DMS79 (cell line): ENCODE measurements at places on chromosomes 3 and 15.

GRCh38 chr15:62486041-62486440, 321.0 kb upstream of the C2CD4B start:
- DNase-seq: no peak

- DNase-seq: no peak
These were observed at the start of gene CHRNA7 for GRCh38 chr15:32029862-32030781. CHRNA7 (plus strand) TSS chr15:32030515; CDS start chr15:32030595, 80 bp downstream.

- DNase-seq: no peak
These were observed 126.5 kb downstream of the DGKG start for GRCh38 chr3:186235554-186235953.

DNA sequence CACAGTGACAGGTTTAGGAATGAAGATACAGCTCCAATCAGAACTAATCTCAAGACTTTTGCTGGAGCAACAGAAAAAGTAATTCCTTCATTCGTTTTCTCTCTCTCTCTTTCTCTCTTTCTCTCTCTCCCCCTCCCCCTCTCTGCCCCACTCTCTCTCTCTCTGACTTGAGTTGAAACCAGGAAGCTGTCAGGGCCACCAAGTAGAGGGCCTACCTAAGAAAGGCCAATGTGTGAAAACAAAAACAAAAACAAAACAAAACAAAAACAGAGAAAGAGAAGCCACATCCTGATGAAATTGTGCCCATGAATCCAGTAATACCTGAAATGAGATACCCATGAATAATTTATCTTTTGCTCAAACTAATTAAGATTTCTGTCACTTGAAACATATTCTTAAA, 72.9 kb downstream of the ATP8B4 start:
- no peak for DNase-seq

DNA sequence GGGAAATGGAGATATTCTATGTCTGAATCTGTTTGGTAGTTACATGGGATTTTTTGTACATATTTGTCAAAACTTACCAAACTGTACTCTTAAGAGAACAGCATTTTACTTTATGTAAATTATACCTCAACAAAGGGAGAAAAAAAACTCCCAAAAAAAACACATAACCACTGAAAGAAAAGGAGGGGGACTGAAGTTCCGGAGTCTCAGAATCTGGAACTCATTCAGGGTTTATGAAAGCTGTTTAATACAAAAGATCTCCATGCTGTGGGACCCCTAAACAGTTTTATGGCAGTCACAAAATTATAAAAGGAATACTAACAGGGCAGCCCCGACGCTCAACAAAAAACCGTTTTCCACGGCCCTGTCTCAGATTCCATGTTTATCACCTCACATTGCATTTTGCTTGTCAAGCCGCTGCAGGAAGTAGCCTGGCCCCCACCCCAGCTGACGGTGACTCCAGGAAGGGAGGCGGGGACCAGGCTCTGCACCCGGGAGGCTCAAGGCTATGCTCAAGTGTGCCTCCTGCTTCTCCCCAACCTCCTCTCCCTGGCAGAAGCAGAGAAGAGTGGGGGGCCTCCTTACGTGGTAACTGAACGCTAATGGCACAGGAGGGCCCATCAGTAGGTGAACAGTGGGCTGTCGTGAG, 29.3 kb downstream of the RFT1 start:
- no peak for DNase-seq

GRCh38 chr15:91921188-91921842, 67.8 kb downstream of the SLCO3A1 start:
- no peak for DNase-seq

- DNase-seq: peak; percentile 42
These were observed 33.6 kb downstream of the MORF4L1 start for GRCh38 chr15:78906316-78906620.

GRCh38 chr3:128556384-128556783, 63.4 kb upstream of the GATA2 start:
- no peak for DNase-seq

DNA sequence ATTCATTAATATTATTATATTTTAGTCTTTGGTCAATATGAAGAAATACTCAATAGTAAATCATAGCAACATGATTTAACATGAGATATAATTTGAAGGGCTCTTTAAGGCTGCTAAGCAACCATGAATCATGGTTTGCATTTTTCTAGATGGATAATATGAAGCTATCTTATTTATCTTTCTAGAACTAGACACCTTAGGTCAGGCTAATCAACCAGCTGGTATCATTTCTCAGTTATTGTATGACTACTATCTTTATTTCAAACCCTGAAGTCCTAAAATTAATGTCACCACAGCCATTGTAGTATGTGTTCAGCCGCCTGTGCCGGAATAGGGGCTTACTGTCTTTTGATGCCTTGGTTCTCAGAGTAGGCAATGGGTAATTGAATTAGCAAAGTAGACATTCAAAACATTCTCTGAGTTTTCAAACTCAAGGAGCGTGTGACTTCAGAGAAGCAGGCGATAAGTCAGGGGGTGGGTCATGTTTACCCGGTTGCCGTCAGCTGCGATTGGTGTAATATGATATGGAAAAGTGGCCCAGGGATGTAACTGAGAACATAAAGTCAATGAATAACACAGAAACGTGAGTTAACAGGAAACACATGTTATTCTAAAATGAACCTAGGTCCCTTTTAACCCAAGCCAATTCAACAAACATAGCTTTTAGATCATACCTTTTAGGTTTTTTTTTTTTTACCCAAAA, 93.4 kb upstream of the CTDSPL start:
- DNase-seq: no peak

GRCh38 chr3:42799376-42799775, 4.9 kb downstream of the HIGD1A start:
- no peak for DNase-seq

- no peak for DNase-seq
These were observed 9.8 kb upstream of the TMEM40 start for GRCh38 chr3:12768579-12769527.

DNA sequence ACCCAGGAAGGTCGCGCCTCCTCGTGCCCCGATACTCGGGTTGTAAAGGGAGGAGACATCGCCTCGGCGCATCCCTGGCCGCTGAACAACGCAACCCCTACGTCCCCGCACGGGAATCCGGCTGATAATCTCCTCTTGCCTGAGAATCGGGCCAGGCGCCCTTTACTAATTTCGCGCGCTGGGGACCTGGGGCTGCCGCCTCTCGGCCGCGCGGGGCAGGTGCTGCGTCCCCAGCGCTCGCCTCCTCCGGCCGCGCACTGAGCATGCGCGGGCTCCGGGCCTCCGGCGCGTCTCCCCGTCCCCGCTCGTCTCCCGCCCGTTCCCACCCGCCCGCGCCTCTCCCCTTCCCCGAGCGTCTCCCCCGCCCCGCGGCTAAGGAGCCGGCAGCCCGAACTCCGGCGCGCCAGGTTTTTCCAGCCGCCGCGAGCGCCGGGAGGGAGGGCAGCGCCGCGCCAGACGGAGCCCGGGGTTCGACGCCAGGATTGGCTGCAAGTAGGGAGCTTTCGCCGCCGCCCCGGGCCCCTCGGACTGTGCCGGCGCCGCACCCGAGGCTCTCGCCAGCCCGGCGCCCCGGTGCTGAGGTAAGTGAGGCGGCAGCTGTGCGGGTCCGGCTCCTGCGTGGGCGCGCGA, at the start of gene CNTN4:
Gene CNTN4, plus strand, starts transcription at position 469 of the 630 bp plus-strand sequence.
- peak; percentile 57 for DNase-seq

DNA sequence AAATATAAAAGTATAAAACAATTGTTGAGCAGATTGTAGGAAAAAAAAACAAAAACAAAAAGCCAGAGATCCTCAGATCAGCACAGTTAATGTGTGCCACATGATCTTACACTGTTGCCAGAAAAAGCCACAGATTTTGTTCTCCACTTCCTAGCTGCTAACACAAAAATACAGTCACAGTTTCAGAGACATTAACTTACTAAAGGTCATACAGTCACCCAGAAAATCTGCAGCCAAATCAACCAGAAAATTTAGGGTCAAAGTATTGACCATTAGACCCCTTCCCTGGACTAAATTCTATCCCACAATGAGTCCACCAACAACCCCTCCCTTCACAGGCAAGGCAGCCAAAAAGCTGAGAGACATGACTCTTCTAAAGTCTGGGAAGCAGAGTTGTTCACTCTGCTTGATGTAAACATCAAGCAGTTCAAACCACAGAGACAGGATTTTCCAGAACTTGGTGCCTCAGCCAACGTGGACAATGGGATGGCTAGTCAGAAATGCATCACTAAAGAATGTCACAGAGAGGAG, 59.1 kb downstream of the SST start:
- no peak for DNase-seq

GRCh38 chr3:190004656-190005055, 116.0 kb downstream of the P3H2 start:
- no peak for DNase-seq

DNA sequence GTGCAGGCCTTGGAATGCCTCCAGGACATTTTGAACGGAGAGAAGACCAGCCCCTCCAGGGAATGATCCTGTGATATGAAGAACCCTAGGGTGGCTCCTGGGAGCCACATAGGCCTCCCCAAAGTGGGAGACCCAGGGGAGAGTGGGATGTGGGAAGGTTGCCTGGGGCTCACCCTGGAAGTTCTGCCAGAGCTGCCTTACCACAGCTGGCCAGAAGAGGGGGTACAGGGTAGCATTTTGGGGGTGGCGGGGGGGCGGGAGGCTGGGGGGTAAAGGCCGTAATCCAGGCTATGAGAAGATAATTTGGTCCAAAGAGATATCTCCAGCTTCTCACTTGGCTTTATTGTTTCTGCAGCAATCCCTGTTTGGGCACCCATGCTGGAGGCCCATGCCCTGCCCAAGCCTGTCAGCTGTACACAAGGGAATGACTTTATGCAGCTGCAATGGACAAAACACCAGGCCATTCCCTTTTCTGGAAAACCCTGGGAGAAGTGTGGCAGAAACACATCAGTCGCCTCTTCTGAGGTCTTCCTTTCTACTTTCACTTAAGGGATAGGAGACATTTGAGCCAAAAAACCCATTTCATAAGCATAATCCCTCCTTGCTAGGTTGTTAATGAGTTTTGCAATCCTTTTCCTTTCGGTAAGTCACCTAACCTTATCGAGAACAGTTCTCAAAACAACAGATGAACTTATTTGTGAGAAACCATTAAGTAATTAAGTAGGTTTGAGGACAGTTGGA, 11.0 kb upstream of the MUSTN1 start:
- DNase-seq: no peak

DNA sequence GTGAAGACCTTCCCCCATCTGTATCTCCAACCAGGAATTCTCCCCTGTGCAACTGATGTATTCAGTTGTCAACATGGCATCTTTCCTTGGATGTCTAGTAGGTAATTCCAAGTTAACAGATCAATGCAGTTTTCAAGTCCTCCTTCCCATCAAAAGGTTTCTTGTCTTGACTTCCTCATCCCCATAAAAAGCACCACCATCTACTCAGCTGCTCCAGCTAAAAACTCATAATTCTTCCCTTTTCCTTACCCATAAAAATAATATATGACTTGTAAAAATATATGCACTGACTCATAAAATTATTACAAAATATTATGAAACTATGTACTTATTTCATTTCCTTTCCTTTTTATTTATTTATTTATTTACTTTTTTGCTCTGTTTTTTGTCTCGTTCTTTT, 5.0 kb upstream of the CAND2 start:
- DNase-seq: no peak

GRCh38 chr15:53627279-53627678, 132.2 kb downstream of the WDR72 start:
- no peak for DNase-seq

- no peak for DNase-seq
These were observed 8.5 kb upstream of the ILDR1 start for GRCh38 chr3:122030381-122031122.

DNA sequence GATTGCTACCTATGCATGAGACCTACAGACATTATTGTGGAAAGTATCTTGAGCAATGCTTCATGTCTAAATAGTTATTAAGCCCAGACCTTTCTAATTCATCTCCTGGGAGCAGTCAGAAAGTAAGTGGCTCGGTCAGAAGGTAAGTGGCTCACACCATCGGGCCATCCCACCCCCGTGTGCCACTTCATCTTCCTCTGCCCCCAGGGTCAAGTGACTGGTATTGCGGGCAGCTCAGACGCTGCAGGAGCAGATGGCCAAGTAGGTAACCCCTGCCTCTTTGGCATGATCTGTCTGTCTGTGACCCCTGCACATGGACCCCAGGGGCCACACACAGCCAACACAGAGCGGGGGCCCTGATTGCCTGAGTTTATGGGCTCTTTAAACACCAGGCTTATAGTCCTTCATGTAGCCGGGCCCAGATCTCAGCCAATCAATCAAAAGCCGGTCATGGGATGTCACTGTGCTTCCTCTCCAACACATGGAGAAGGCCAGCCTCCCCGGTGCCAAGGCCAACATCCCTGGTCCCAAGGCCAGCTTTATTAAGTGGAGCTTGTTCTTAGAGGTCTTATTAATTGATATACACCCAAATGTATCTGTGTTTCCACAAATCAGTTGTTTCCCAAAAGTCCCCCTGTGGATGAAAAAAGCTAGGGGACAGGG, 42.9 kb downstream of the LARP6 start:
- DNase-seq: no peak

DNA sequence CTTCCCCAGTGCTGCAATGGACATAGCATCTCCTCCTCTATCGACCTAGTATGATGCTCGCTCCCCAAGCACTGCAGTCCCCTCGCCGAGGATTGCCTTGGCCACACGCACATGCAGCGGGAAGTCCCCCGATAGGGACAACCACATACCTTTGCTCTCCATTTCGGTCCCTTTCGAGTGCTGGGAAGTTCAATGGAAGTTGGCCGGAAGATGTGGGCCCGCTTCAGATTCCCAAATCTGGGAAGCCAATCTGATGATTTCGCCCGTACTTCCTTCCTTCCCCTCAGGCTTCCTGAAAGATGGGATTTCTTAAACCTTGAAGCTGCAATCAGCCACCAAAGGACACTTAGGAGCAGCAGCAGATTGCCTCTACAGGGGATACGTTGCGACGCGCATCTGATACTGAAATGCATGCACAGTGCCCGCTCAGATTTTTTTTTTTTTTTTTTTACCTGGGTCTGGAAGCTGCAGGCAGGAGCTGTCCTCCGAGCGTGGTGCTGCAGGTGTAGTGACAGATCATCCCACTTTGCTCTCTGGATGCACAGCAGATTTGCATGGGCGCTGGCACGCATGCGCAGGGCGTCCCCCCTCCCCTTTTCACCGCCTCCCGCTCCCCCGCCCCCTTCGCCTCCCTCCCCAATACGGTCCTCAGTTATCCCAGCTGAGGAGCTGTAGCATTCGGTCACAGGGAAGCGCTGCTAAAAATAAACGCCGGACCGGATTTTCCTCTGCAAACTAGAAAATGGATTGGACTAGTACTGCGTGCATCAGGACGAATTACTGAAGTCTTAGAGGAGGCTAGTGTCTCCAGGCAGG, at the start of gene FGF12:
Gene FGF12, minus strand, starts transcription at position 510 of the 816 bp plus-strand sequence.
- DNase-seq: no peak

DNA sequence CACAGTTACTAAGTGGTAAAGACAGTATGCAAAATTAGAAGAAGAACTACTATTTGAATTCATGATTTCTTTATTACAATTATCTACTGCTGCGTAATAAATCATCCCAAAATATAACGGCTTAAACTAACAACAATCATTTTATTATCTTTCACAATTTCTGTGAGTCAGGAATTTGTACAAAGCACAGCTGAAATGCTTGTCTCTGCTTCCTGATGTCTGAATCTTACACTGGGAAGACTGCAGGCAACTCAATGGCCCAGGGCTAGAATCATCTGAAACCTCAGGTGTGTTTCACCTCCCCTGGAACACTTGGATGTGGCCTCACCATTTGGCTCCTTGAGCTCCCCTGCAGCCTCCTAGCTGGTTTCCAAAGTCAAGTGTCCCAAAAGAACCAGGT, 145.1 kb downstream of the MAGI1 start:
- DNase-seq: no peak
